Inflammatory macrophage treated with lipopolysaccharide for 4 hours (primary cell): ENCODE measurements at places on chromosomes 4 and X.
A peak's percentile ranks its signal among the peaks of the same experiment; 100 is the strongest.

- no peak for DNase-seq
Observed at GRCh38 chr4:140689623-140690022, 66.6 kb downstream of the TBC1D9 start.

- DNase-seq = peak; percentile 50
Observed at GRCh38 chr4:182492423-182492822, 249.2 kb downstream of the TENM3 start.

- DNase-seq = no peak
Observed at GRCh38 chrX:39729981-39730661, 367.6 kb downstream of the BCOR start.

- DNase-seq = no peak
Observed at GRCh38 chr4:121597346-121597934, 99.3 kb downstream of the ANXA5 start.

DNA sequence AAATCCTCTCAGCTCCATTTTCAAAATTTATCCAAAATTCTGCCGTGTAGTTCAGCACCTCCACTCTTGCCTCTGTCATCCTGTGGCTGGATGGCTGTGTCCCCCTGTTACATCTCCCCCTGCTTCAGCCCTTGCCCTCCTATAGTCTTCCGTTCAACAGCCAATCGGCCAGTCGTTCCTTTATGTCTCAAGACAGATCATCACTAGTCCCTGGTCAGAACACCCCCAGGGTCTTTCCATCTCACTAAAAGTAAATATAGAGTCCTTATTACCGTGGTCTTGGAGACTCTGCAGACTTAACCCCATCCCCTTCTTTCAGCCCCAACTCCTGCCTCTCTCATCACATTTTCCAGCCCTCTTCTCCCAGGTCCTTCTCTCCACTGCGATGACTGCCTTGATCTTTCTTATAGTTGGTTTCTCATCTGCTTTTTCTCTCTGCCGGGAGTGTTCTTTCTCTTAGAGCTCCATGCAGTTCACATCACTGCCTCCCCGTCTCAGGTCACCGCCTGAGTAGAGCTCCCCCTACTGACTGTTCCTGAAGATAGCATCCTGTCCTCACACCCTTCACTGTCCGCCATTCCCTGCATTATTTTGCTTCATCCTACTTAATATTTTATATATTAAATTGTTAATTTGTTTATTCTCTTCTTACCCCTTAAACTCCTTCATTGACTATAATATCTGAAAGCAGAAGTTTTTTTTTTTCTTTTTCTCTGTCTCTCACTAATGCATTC, 736.9 kb upstream of the MAGEB2 start:
- peak; percentile 34 for DNase-seq

- peak; percentile 34 for DNase-seq
Observed at GRCh38 chr4:120056246-120056645, 10.4 kb downstream of the MAD2L1 start.

GRCh38 chr4:8356856-8357255, 83.7 kb downstream of the ACOX3 start:
- DNase-seq = no peak

- no peak for DNase-seq
Observed at GRCh38 chrX:109684136-109684535, 48.9 kb downstream of the ACSL4 start.

DNA sequence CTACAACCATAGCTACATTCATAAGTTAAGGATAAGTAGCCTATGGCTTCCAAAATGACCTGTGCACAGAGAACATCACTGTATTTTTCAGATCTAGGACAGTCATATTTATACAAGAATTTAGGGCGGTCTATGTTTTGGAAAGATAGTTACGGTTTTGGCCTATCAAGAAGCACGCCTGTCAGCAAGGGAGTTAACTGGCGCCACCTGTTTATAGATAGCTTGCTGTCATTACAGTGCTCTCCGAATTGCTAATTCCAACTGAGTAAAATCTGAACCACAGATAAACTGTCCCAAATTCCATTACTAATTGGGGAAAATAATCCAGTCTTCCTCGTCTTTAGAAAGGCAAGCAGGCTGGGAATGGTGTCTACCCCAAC, 646 bp downstream of the ABCB7 start:
- peak; percentile 2 for DNase-seq

GRCh38 chr4:153535772-153536513, 69.8 kb downstream of the TMEM131L start:
- DNase-seq = no peak

GRCh38 chr4:80393246-80393969, 57.9 kb downstream of the CFAP299 start:
- DNase-seq = no peak

- DNase-seq = no peak
Observed at GRCh38 chr4:39614487-39615162, 24.0 kb downstream of the SMIM14 start.

DNA sequence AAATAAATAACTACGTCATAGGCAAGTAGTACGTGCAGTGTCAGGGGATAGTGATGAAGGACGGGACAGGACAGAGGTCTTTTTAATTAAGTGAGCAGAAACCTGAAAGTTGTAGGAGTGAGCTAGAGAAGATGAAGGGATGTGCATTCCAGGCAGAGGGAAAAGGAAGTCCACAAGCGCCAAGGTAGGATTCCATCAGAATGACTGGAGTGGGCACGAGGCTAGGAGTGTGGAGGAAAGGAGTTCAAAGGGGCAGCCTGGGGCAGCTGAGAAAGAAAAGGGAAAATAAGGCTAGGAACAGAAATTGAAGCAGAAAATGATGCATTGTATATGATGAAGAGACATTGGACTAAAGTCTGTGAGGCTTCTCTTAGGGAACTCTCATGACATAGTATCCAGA, 192.2 kb upstream of the TLL1 start:
- DNase-seq = no peak

- peak; percentile 44 for DNase-seq
Observed at GRCh38 chrX:17689971-17690409, 47.3 kb upstream of the SCML1 start.

GRCh38 chr4:22435652-22436051, 80.2 kb downstream of the ADGRA3 start:
- no peak for DNase-seq

DNA sequence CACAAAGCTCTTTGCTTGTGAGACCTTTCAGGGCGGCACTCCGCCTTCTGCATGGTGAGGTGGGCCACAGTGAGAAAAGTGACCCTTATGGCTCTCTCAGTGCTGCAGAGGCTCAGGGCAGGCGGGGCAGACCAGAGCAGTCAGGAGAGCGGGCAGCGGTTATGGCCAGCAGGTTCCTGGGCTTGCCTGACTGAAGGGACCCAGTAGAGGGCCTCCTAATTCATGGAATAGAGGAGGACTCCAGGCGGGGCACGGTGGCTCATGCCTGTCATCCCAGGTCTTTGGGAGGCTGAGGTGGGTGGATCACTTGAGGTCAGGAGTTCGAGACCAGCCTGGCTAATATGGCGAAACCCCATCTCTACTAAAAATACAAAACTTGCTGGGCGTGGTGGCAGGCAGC, 91.4 kb downstream of the CLNK start:
- no peak for DNase-seq

GRCh38 chrX:53312946-53313727, 31.8 kb upstream of the IQSEC2 start:
- DNase-seq = peak; percentile 76

GRCh38 chr4:78560296-78560963, 8.9 kb downstream of the ANXA3 start:
- DNase-seq = no peak

- peak; percentile 19 for DNase-seq
Observed at GRCh38 chr4:108619372-108620100, 840 bp upstream of the RPL34 start.

DNA sequence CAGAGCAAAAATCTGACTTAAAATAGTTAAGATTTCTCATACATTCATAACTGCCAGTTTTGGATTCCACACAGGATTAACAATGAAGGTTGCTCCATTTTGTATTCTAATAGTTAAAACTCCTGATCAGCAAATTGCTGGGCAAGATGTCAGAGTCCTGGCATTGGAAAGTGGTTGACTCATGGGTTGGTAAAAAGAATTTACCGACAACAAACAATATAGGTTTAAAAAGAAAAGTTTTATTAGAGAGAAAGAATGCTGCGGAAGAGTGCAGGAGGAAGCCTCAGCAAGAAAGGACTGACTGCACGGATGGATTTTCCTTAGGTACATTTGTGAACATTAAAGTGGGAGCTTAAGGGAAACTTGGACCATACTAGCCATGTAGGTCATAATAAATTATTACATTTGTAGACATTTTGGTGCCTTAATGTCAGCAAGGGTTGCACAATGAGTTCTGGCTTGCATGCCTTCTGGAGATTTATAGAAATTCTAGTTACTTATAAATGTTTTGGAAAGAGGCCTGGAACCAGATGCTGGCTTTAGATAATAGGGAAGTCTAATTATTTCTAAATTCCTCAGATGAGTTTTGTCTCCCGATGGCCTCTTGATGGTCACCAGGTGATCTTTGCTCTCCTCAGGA, 25.4 kb upstream of the IL2 start:
- no peak for DNase-seq

DNA sequence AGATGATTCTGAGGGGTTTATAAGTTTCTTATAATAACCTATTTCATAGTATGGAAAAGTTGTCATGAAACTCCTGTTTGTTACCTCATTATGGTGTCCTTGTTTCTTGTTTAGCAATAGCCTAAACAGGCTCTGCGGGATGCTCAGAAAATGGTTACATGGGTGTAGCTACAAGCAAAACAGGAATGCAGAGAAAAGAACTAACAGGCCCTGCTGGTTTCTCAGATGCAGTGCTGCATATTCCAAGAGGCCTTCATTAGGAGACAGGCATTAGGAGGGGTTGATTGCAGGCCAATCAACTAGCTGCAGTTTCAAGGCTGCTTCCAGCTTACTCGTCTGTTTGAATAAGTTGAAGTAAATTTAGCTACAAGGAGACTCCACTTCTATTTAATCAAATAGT, 37.6 kb upstream of the HPGD start:
- DNase-seq = no peak

DNA sequence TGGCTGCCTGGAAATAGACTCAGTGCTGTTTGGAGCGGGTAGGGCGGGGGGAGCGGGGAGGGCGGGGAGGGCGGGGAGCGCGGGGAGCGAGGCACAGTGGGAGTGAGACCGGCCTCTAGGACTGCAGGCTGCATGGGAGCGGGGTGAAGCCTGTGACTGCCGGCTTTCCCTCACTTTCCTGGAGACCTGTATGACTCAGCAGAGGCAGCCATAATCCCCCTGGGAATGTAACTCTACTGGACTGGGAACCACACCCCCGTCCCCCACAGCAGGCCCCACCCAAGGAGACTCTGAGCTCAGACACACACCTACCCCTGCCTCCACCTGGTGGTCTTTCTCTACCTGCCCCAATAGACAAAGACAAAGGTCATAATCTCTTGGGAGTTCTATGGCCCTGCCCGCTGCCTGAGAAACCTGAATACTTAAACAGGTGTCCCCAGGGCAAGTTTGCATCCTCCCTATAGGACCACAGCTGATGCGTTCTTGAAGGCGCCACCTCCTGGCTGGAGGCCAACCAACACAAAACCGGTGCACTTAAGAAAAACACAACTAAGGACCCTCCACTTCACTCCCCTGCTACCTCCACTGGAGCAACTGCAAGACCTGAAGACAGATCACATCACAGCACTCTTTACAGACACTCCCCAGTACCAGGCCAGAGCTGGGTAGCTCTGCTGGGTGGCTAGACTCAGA, 18.0 kb downstream of the HDAC8 start:
- no peak for DNase-seq

- no peak for DNase-seq
Observed at GRCh38 chrX:151676196-151676595, 19.1 kb upstream of the PRRG3 start.

- no peak for DNase-seq
Observed at GRCh38 chrX:132461886-132462285, 27.0 kb downstream of the MBNL3 start.

GRCh38 chrX:115912372-115912897, 258.1 kb upstream of the AGTR2 start:
- DNase-seq = no peak

- DNase-seq = no peak
Observed at GRCh38 chrX:109863811-109864210, 130.8 kb upstream of the ACSL4 start.

DNA sequence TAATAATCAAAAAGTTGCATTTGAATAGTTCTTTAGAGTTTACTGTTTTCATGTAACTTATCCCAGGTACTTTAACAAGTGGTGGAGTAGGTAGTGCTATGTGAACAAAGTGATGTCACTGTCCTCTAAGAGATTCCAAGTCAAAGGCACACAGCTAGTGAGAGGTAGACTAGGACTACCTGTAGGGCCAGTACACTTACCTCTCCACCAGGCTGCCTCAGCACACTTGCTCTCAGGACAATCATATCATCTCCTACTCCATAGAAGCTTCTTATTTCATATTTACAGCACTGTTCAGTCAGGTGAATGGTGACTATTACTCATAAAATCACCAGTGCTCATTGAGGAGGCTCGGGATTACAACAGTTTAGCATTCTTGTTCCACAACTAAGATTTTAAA, 173.0 kb upstream of the EMCN start:
- DNase-seq = no peak

DNA sequence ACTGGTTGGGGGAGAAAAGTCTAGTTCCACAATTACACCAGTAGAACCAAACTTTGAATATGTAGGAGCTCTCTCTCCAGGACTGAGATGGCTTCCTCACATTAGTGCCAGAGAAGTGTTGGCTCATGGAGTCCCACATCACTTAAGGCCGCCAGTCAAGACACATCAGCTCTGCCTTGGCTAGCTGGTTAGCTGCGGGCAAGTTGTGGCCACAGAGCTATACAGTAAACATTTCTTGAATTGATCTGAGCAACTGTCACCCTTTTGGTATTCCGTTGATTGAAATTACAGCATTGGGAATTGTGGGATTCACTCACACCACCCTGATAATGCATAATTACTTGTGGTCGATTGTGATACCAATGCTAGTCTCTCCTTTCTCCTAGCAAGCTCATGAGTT, 76.2 kb downstream of the LNX1 start:
- DNase-seq = no peak

DNA sequence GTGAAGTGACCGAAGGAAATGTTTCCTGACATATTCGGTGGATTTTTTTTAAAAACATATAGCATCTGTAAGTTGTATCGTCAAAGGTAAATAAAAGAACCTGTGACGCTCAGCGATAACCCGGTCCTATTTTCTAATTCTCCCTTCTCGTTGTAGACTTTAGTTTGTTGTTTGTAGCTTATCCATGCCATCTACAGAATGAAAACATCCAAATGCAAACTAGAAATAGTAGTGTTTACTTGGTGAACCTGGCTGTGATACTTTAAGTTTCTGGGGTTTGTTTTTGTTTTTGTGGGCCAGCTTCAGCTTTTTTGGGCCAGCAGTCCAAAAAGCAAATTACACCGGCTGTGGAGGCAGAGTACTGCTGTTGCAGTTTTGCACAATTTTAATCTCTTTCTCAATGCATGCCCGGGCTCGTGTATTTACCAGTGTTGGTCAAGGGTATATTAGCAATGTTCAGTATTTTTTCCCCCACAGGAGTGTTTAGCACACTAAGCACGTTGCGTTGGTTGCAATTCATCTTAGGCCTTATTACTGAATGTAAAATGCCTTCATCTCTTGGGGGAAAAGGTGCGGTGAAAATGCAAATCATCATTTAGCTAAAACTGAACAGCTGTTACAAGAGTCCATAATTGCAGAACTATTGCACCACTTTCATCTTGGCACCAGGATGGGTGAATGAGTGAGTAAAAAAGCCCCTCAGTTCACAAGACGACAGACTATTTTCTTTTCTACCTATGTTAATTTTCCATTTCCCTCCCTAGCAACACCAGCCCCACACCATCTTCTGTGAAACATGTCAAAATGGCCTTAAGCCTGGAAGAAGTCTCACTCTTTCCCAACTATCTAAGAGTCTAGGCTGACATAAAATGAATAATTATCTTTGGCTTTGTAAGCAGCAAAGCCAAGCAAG, 1.7 kb upstream of the CNOT6L start:
- peak; percentile 66 for DNase-seq
